ENCODE measurements at places on chromosomes 4 and X.

DNA sequence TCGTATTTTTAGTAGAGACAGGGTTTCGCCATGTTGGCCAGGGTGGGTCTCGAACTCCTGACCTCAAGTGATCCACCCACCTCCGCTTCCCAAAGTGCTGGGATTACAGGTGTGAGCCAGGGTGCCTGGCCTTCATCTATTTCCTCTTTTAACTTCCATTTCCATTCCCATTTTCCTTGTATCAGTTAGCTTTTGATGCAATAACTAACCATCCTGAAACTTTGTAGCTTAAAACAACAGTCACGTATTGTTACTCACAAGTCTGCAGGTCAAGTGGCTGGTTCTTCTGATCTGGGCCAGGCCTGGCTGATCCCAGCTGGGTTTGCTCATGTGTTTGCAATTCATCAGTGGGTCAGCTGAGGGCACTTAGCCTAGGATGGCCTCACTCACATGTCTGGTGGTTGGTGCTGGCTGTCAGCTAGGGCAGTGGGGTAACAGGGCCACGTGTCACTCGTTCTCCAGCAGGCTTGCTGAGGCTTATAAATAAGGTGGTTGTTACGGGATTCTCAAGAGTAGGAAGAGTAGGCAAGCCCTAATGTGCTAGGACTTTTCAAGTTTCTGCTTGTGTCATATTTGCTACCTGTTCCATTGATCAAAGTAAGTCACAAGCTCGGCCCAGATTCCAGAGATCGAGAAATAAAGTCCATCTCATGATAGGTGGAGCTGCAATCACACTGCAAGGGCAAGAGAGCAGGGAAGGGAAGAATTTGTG lies 88.2 kb downstream of the SOWAHB start:
- DNase-seq: no peak

DNA sequence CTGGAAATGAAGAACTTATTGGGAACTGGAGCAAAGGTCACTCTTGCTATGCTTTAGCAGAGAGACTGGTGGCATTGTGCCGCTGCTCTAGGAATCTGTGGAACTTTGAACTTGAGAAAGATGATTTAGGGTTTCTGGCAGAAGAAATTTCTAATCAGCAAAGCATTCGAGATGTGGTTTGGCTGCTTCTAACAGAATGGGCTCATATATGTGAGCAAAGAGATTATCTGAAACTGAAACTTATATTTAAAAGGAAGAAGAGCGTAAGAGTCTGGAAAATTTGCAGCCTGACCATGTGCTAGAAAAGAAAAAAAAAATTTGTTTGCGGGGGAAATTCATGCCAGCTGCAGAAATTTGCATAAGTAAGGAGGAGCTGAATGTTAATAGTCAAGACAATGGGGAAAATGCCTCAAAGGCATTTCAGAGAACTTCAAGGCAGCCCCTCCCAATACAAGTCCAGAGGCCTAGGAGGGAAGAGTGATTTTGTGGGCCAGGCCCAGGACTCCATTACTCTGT lies 35.9 kb upstream of the PAPSS1 start:
- DNase-seq: no peak

GRCh38 chr4:153038623-153039311 lies 102.6 kb downstream of the FHDC1 start:
- no peak for DNase-seq

GRCh38 chrX:151713849-151714248 lies 2.0 kb upstream of the FATE1 start:
- no peak for DNase-seq

DNA sequence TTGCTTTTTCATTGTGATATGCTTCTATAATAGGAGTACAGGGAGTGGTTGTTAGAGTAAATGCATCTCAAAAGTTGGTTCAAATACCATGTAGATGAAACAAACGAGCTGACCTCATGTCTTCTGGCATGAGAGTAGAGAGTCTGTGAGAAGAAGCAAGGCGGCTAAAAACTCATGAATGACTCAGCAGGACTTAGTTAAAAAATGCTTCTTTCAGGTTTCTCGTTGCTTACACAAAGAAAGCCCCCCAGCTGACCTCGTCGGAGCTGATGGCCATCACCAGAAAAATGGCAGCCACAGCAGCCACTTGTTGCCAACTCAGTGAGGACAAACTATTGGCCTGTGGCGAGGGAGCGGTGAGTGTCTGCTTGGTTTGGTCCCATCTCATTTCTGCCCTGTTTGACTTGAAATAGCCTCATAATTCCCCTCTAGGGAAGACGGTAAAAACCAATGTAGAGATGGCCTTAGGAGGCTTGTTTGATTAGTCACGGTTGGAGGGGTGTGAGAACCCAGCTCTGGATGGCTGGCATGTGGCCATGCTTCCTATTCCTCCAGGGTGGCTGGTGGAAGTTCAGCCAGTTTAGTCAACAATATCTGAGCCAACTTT lies 14.5 kb downstream of the AFP start:
- no peak for DNase-seq

DNA sequence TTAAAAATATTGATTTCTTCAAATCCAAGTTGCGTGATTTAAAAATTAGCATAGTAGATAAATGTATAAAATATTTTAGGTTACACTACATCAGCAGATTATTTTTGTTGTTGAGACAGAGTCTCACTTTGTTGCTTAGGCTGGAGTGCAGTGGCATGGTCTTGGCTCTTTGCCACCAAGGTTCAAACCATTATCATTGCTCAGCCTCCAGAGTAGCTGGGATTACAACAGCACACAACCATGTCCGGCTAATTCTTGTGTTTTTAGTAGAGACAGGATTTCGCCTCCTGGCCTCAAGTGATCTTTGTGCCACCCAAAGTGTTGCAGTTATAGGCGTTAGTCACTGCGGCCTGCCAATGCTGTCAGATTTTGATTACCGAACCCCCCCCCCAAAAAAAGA lies 1390.5 kb upstream of the TENM3 start:
- DNase-seq: no peak

DNA sequence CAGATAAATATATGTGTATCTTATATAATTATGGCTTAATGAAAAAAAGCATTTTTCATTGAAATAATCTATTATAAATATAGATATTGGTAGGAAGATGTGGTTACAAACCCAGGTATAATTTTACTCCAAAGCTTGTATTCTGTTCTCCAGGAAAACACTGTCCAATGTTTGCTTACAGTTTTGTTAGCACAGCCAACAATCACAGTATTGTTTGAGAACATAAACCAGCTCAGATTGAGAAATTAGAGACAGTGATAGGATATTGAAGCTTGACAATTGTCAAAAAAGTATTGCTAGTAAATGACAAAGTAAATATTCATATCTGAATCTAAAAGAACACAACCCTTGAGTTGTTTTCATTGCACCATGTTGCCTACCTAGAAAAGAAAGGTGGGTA lies 228.8 kb downstream of the ADGRL3 start:
- DNase-seq: no peak

GRCh38 chrX:13923845-13924244 lies 105.8 kb downstream of the GEMIN8 start:
- DNase-seq: no peak

GRCh38 chr4:110553197-110553596 lies 69.7 kb downstream of the PITX2 start:
- DNase-seq: no peak

DNA sequence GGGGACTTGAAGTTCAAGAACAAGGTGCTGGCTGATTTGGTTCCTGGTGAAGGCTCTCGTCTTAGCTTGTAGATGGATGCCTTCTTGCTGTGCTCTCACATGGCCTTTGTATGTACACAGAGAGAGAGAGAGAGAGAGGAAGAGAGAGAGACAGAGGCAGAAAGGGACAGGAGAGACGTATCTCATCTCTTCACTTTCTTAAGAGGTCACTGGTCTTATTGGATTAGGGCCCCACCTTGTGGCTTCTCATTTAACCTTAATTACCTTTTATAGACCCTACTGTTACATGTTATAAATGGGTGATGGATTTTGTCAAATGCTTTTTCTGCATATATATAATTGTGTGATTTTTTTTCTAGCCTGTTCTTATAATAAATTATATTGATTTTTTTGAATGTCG lies 1444.2 kb downstream of the ADGRL3 start:
- DNase-seq: no peak

DNA sequence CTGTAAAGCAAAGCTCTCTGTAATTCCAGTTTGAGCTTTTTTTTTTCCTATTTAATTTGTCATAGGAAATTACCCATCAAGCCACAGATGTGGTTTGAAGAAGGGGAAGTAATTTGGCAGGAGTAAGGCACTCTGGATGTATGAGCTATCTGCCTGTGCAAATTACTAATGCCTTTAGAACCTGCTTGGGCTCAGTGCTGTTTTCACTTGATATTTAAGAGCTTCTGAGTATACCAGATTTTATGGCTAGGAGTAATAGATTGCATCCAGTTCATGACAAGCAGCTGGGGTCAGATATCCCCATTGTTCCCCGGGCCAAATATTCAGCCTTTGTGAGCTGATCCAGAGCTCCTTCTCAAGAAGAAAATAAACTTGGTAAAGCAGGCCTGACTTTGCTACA lies 89.1 kb downstream of the DCAF8L2 start:
- no peak for DNase-seq

DNA sequence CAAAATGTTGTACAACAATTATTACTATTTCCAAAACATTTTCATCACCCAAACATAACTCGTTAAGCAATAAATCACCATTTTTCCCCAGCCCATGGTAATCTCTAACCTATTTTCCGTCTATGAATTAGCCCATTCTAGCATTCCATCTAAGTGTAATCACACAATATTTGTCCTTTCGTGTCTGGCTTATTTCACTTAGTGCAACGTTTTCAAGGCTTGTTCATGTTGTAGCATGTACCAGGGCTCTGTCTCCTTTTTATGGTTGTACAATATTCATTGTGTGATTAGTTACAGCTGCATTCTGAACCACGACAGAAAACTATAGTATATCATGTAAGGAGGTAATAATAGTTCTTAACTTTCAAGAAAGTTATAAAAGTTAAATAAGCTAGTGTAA lies 656.0 kb upstream of the HS3ST1 start:
- no peak for DNase-seq
